ENCODE measurements at places on chromosomes 1 and 21.

- DNase-seq, result no peak
Observed at GRCh38 chr1:186812570-186812969, 16.2 kb upstream of the PLA2G4A start.

DNA sequence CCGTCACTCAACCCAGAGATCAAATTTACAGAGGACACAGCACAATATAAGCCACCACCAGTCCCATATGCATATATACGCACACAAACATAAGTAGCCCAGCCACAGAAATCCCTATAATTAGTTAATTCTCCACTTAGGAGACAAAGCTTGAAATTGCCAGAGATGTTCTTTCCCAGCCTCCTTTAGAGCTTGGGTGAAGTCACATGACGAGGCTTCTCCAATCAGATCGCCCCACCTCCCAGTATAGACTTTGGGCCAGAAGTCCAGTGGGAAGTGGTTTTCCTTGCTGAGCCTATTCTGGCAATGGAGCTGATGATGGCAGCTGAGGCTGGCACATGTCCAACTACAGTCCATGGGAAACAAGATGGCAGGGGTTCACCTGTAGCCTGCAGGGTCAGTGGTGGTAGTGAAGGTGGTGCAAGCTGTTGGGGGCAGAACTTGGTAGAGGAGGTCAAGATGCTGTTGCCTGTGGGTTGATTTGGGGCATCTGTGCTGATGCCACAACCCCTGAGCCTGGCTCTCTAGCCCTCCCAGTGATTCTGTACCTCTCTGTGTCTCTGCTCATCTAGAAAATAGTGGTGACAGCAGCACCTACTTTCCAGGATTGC lies 535.9 kb downstream of the MATN1 start:
- no peak for DNase-seq

GRCh38 chr1:40395190-40396175 lies 22.0 kb downstream of the SMAP2 start:
- DNase-seq, result no peak

DNA sequence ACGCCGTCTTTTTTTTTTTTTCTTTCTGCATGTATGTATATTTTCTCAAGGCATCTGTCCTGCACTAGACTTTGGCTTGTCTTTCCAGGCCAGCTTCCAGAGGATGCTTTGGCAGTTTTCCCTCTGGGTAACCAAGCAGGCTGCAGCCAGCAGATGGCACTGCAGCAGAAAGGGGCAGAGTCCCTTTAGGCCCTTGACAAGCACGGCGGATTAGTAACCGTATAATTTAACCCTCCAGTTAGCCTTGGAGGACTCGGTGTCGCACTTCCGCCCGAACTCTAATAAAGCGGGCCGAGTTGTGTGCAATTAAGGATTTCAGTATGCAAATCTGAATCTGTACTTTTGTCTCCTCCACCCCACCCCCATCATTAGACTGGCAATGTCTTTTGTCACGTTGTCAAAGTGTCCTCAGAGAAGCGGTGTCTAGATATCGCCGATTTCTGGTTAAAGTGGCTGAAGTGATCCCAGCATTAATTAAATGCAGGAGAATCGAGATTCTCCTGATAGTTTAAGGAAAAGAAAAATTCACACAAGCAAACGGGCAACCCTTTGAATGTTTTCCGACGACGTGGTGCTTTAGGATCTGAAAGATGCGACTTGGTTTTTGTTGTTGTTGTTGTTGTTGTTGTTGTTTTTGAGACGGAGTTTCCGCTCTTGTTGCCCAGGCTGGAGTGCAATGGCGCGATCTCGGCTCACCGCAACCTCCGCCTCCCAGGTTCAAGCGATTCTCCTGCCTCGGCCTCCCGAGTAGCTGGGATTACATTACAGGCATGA lies 1.1 kb upstream of the TMEM167B start:
- DNase-seq, result no peak

All from activated CD4-positive, alpha-beta T cell treated with anti-CD3 and anti-CD28 coated beads, Interleukin-2, amount 50 U/mL, for 4 hours (primary cell).